ENCODE measurements at places on chromosomes 13 and 19.

GRCh38 chr13:33213797-33214196 lies 71.8 kb downstream of the STARD13 start:
- no peak for DNase-seq

DNA sequence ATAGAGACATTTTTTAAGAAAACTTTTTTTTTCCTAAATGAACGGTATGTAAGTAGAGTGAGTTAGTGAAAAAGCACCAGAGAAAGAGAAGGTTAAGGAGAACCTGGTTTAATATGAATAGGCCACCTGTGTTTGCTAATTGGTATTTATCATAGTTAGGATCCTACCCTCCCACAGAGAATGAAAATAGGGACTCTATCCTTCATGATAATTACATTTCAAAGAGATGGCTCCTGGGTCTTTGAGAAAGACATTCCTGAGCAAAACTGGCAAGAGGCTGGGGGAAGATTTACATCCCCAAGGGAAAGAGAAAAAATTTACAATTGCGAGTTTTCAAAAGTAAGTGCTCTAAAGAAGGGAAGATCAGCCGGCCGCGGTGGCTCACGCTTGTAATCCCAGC lies 1284.5 kb downstream of the SLITRK1 start:
- DNase-seq = peak; percentile 17

- DNase-seq = peak; percentile 38
Observed at GRCh38 chr13:33611121-33611805, 206.7 kb upstream of the RFC3 start.

GRCh38 chr13:45368571-45368970 lies 27.6 kb upstream of the TPT1 start:
- no peak for DNase-seq

DNA sequence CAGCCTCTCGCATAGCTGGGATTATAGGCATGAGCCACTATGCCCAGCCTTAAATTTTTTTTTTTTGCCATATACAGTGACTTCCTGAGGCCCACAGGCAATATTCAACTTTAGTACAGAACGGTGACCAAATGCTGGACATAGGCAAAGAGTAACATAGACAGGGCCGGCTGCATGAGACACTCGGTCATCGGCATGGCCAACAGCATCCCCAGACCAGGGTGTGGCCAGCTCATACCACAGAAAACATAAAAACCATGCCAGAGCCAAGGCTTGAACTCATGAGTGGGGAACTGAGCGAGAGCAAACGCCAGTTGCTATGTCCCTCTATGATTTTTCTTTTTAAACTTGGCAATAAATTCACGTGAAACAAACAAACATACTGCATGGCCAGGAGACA lies 17.0 kb downstream of the KANK2 start:
- no peak for DNase-seq

DNA sequence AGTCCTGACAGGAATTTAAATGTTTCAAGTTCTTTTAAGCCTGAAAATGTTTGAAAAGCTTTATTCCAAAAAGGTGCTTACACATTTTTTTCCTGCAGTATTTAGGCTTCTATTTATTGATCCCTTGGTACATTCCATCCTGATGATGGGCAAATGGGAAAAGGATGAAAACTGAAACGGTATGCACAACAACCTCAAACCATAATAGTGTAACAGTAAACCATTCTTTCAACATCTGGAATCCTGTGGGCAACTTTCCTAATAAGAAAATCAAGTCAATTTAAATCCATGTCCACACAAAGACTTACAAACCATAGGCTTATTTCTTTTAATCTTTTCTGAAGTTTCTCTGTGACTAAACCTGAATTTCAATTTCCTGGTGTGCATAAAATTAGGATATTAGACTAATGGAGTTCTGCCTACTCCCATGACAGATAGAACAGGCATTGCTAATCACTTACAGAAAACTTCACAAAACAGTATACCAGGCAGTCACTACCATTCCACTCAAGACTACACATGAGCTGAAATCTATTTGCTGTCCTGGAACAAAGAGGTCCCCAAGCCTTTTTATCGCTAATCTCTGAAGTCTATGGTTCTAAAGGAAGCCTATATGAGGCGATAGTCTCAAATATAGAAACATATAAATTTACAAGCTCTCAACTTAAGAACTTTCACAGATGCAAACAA lies 103.3 kb downstream of the DLEU7 start:
- no peak for DNase-seq

DNA sequence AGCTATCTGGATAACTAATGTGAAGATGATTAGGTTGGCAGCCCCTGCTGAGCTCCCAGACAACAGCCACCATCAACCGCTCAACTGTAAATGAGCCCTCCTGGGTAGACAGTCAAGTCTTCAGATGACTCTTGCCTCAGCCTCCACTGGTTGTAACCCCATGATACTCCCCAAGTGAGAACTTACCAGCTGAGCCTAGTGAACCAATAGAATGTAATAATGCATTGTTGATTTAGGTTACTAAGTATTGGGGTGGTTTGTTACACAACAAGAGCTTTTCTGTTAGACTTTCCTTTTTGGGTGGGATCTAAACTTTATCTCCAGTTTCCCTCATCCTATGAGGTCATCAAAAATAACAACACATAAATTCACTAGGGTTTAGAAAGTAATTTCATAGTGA lies 69.4 kb downstream of the CYSLTR2 start:
- DNase-seq = no peak

GRCh38 chr13:29924482-29925350 lies 74.3 kb upstream of the UBL3 start:
- no peak for DNase-seq

GRCh38 chr13:59483501-59484145 lies 680.1 kb downstream of the DIAPH3 start:
- no peak for DNase-seq

DNA sequence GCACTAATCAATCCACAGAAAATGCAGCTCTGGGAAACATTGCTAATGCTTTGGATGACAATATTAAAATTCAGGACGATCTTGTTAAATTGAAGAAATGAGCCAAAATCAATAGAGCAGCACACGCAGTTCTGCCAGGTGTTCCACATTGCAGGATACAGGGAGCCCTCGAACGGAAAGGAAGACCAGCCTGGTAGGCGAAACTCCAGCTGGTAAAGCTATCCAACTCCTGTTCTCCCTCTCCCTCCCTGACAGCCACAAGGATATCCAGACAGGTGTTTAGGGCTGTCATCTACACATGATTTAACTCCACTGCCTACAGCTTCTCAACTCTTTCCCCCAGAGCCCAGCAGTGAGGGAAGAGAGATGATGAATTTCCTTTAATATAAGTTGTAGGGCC lies 67.7 kb downstream of the EPSTI1 start:
- DNase-seq = no peak

- DNase-seq = no peak
Observed at GRCh38 chr13:98575009-98575903, 1.7 kb downstream of the STK24 start.

- no peak for DNase-seq
Observed at GRCh38 chr13:39253774-39254173, 215.5 kb downstream of the NHLRC3 start.

GRCh38 chr19:10535613-10536012 lies 8.1 kb upstream of the ATG4D start:
- no peak for DNase-seq

GRCh38 chr19:39301562-39301961 lies 5.4 kb downstream of the IFNL1 start:
- no peak for DNase-seq

- DNase-seq = no peak
Observed at GRCh38 chr13:77113496-77113895, 86.5 kb upstream of the FBXL3 start.

GRCh38 chr19:49061445-49061844 lies 3.2 kb downstream of the NTF4 start:
- no peak for DNase-seq

- DNase-seq = peak; percentile 42
Observed at GRCh38 chr13:39016787-39017186, 21.1 kb downstream of the PROSER1 start.

GRCh38 chr19:33627962-33628839 lies 6.4 kb downstream of the CHST8 start:
- DNase-seq = no peak

- DNase-seq = no peak
Observed at GRCh38 chr19:15289673-15290072, 42.7 kb downstream of the BRD4 start.

- DNase-seq = peak; percentile 96
Observed at GRCh38 chr19:9792206-9793070, 23.9 kb upstream of the ZNF846 start.

- no peak for DNase-seq
Observed at GRCh38 chr19:11540645-11541044, 2.0 kb downstream of the CNN1 start.

- DNase-seq = no peak
Observed at GRCh38 chr19:16821081-16821480, 8.1 kb upstream of the SIN3B start.

GRCh38 chr13:51500687-51501086 lies 47.9 kb upstream of the INTS6 start:
- DNase-seq = no peak

GRCh38 chr19:17450264-17451075 lies 2.0 kb upstream of the TMEM221 start:
- DNase-seq = no peak

- no peak for DNase-seq
Observed at GRCh38 chr13:44142540-44142867, 231.1 kb upstream of the SERP2 start.
